ENCODE measurements at places on chromosomes 1 and 21.

DNA sequence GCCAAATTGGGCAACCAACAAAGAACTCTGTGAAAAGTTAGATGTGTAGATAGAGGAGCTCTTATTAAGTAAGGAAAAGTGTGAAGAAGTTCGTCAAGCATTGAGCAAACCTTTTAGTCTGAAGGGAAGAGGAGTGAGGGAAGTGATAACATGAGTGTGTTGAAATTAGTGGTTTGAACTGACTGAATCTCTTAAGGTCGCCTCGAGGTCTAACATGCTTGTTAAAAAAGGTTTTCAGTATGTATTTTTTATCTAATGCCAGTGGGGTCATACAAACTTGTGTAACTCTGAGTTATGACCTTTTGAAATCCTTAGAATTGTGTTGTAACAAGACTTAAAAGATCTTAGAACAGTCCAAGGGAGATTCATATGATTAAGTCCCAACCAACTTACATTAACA, 34.1 kb downstream of the SOAT1 start:
- no peak for DNase-seq

- DNase-seq, result no peak
These were observed 20.6 kb downstream of the MATN1 start for GRCh38 chr1:30702823-30703222.

- no peak for DNase-seq
These were observed 17.1 kb downstream of the ZNF281 start for GRCh38 chr1:200392625-200393185.

DNA sequence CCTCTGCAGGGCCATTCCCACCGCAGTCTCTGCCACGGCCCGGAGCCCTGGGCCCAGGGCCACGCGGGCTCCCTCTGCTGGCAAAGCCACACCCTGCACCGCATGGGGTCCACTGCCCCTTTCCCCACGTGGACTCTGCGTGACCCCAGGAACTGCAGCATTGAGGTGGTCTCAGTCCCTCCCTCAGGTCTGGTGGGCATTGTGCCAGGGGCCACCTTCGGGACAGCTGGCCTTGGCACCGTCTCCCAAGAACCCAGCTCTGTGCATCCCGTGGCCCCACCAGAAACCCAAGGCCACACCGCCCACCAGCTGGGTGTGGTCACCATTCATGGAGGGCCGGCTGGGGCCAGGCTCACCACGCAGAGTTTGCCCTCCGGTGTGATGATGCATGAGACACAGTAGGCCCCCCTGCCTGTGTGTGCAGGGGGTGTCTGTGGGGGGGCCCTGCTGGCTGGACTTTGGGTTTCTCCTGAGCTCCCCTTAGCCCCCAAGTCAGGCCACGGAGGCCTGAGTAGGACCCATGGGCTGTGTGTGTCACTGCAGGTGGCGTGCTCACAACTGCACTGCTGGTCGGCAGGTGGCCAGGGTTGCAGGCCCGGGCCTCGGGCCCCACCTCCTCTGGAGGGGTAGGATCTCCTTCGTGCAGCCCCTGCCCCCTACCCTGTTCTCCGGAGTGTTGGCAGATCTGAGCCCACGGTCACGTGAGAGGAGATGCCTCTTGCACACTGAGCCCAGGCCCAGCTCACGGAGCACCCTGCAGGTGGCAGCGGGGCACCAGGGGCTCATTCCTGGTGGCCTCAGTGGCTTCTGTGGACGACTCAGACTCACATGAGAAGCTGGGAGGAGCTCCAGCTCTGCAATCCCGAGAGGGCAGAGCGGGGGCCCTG, 5.8 kb downstream of the VWA1 start:
- DNase-seq, result peak; percentile 32

- DNase-seq, result no peak
These were observed 33.8 kb upstream of the COL6A1 start for GRCh38 chr21:45947716-45948255.

Measured in Peyer's patch (tissue), 4 donors.